Activated CD4-positive, alpha-beta T cell treated with anti-CD3 and anti-CD28 coated beads, Interleukin-2, amount 50 U/mL, for 1 hour (primary cell): ENCODE measurements at places on chromosomes 1 and 21.

- no peak for DNase-seq
Measured at GRCh38 chr21:33270986-33271385, 4.8 kb downstream of the IL10RB start.

DNA sequence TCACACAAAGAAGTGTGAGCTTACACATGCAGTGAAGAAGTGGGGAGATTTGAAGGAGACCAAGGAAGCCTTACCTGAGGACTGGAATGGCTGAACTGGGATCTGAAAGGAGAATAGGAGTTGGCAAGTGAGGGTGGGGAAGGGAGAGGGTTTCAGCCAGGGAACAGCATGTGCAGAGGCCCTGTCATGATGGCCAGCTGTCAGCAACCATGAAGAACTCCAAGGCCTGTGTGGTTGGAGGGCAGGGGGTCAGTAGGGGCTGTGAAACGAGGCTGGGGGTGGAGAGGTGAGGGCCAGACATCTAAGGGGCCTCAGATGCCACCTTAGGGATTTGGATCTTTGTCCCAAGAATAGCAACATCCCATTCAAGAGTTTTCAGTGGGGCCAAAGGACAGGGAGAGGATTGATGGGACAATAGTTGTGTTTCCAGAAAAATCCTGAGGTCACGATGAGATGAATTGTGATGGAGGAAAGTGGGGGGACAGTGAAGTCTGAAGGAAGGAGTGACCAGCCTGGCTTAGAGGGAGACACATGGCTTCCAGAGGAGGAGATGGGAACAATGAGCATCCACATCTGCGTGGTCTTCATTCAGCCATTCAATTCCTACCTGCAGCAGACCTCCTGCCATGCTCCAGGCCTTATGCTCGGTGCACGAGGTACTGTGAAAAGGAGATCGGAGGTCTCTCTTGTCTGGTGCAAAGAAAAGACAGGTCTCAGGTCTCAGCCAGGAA is 187.6 kb downstream of the MATN1 start:
- DNase-seq, result no peak

- DNase-seq, result no peak
Measured at GRCh38 chr1:44890007-44890406, 47.0 kb upstream of the PTCH2 start.

DNA sequence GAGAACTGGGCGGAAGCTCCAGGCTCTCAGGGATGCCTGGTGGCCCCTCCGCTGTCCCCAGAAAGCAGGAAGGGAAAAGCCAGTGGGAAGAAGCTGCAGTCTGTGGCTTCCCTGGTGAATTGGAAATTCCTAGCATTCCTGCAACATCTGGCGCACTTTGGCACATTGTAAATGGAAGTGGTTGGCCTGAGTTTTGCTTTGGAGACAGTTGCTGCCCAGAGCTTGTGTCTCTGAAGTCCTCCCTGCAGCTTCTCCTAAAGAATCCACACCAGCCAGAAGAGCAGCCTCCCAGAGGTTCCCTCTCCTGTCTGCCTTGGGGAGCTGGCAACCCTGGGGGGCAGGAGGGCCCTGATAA is 48.2 kb downstream of the ARHGEF10L start:
- no peak for DNase-seq

DNA sequence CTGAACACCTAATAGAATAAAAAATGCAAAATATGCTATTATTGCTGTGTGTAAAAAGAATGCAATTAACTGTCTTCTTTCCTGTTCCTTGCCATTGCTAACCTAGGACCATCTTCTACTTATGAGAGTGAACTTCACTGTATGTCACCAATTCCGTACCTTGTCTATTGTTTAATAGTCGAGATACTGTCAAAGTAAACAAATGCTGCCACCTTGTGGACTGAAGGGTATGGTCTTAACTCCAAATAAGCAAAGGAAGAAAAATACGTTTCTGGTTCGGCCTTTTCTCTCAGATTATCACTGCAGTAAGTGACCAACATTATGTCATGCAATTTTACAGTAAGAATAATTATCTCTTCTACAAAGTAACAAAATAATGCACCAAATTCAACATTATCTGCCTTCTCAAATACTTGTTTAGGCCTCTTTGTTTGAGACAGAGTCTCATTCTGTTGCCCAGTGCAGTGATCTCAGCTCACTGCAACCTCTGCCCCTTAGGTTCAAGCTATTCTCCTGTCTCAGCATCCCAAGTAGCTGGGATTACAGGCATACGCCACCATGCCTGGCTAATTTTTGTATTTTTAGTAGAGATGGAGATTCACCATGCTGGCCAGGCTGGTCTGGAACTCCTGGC is 133.4 kb downstream of the COP1 start:
- peak; percentile 13 for DNase-seq

GRCh38 chr1:176879784-176880620 is 284.5 kb downstream of the ASTN1 start:
- no peak for DNase-seq

GRCh38 chr1:182952677-182953444 is at the start of gene SHCBP1L:
TSS of gene SHCBP1L (minus strand) at chr1:182953166. CDS start at chr1:182953133, 33 bp downstream.
- DNase-seq, result no peak

- DNase-seq, result no peak
Measured at GRCh38 chr1:83029050-83029449, 969.9 kb downstream of the TTLL7 start.

- DNase-seq, result no peak
Measured at GRCh38 chr21:44993321-44994046, 53.7 kb downstream of the SLX9 start.

GRCh38 chr1:85490270-85490985 is 25.5 kb upstream of the DDAH1 start:
- no peak for DNase-seq

GRCh38 chr21:42739061-42739931 is 85.9 kb downstream of the PDE9A start:
- no peak for DNase-seq

- no peak for DNase-seq
Measured at GRCh38 chr1:41720861-41721410, 197.8 kb downstream of the HIVEP3 start.

DNA sequence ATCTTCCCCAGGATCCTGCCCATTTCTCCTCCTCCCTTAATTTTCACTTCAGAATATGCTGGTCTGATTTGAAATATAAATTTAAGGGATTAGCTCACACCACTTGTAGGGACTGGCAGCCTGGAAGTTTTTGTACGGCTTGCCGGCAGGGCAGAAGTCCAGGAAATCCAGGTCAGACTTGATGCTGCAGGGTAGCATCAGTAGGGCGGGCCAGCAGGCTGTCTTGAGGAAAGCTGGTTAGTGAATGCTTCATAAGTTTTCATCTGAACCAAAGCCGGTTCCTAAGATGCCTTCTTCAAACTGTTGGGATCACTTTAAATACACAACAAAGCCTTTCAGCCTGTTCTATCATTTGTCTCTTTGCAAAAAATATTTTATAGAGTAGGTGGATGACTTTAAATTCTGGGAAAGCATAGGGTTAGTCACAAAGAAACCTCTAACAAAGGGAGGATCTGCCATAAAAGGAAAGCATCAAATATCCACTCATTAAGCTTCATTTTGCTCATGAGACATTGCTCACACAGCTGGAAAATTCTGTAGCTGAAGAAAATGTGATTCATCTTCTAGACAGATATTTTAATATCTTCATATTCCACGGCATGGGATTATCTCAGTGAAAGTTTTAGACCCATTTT is 90.7 kb upstream of the GFI1 start:
- no peak for DNase-seq

- no peak for DNase-seq
Measured at GRCh38 chr1:35675773-35676172, 34.4 kb upstream of the PSMB2 start.

GRCh38 chr1:198680174-198680875 is 41.5 kb downstream of the PTPRC start:
- DNase-seq, result no peak

- no peak for DNase-seq
Measured at GRCh38 chr1:108533351-108534083, 26.4 kb upstream of the EEIG2 start.
